ENCODE measurements at places on chromosomes 5 and 9.

DNA sequence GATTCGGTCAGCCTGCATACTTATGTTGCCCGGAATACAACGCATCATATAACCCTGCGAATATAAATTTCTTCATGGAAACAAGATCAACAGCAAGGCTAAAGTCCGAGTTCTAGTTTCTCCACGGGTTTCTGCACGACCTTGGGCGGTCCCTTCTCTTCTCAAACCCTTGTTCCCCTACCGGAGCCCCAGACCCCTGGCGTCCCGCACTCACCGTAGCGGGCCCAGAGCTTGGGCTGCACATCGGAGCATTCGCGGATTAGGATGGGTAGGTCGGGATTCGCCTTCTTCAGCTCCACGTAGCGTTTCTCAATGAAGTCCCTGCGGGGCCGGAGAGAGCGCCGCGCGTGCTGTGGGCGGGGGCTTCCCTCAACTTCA is 399 bp downstream of the NDUFA2 start:
- DNase-seq, result no peak

DNA sequence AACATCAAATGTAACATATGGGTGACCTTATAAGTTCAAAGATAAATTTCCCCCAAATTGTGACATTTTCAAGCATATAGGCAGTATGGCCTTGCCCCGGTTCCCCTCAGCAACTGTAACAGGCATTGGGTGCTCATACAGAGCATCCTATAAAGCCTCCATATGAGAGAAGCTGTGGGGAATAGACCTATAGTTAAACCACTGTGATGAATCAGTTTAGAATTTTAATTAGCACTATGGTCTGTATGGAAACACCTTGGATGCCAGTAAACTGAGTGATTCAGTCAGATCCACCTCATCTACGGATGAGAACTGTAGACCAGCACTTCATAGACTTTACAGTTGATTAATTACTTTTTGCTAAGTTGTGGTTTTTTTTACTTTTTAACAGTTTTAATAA is 79.4 kb downstream of the ERCC6L2 start:
- DNase-seq, result no peak

DNA sequence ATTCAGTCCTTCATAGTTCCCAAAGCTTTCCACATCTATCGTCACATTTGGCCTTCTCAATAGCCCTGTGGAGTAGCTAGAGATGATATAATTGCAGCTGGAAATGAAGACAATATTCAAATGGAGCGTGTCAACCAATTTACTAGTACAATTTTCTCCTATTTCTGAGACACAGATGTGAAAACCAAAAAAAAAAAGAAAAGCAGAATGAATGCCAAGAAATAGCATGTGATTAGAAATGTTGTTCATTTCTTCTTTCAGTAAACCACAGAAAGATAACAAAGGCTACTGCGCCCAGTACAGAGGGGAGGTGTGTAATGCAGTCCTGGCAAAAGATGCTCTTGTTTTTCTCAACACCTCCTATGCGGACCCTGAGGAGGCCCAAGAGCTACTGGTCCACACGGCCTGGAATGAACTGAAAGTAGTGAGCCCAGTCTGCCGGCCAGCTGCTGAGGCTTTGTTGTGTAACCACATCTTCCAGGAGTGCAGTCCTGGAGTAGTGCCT is 99.0 kb downstream of the MUSK start:
- DNase-seq, result no peak

DNA sequence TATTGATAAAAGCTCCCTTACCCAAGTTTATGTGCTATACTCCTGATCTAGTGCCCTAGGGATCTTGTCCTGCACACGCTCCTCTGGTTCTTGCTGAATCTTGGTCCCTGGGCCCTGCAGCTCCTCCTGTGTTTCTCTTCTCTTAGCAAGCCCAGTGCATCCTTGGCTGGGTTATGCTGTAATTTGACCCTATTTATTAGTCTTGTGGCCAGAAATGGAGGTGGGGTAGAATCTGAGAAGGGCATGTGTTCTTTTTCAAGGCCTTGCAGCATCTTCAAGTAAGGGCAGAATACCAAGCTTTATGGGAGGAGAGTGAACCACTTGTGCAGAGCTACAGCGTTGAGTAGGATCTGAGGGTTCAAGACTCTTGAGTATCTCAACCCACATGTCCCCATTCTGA is 366.8 kb downstream of the FAM170A start:
- no peak for DNase-seq

GRCh38 chr5:65102371-65102975 is 333.7 kb downstream of the CWC27 start:
- DNase-seq, result no peak

GRCh38 chr5:73388306-73388684 is 60.3 kb downstream of the FOXD1 start:
- no peak for DNase-seq
